ENCODE measurements at places on chromosomes 6 and 20. TPM values are rescaled to one million over a fixed set of nuclear protein-coding genes. Genes with fewer than 3 reads are reported as not detected.

The VSTM2L gene
- total RNA-seq = 1.5 TPM

The TRAPPC3L gene
- total RNA-seq = not detected

The TRIM10 gene
- total RNA-seq = 3.9 TPM

The RPS6KA2 gene
- total RNA-seq = 13.6 TPM

The SAPCD1 gene
- 8.9 TPM for total RNA-seq

The GATA5 gene
- not detected for total RNA-seq
